ENCODE measurements at places on chromosomes 16 and 17.
A peak's percentile ranks its signal among the peaks of the same experiment; 100 is the strongest.

DNA sequence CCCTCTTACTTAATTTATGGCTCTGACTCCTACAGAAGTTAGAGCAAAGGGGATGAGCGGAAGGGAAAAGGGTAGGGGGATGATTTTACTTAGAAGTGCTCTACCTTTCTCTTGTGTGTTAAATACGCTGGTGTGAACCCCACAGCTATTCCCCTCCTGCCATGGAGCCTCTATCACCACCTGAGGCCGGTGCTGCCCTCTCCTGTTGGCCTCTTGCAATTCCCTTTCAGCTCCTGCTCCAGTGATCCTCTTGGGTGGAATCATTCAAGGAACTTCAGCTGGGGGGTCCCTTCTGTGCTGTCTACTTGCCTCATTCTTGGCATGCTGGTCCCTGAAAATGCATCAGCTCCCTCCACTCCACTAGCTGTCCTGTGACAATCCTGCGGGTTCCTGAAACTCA is 41.8 kb upstream of the CDH8 start:
- peak; percentile 19 for DNase-seq

- DNase-seq, result peak; percentile 77
Measured at GRCh38 chr17:1039511-1040215, 42.7 kb downstream of the TIMM22 start.

GRCh38 chr17:80191865-80192661 is 22.2 kb downstream of the CARD14 start:
- DNase-seq, result no peak

DNA sequence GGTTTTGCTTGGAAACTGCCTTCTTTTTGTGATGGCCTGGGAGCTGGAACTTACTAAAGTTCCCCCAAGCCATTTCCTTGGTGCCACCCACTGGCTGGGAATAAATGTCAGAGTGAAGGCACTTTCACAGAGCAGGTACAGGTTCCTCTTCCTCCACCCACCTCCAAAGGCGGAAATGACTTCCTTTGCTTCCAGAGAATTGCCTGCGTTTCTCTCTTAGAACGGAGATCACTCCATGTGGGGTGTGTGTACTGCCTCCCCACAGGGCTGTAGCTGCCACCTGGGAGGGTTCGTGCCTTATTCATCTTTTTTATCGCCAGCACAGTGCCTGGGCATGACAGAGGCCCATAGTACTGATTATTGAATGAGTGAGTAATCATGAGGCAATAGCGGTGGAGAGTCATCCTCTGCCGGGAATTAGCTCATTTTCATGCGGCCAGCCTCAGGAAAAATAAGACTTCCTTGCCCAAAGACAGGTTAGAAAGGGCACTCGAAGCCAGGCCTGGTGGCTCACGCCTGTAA is 32.2 kb upstream of the HAS3 start:
- no peak for DNase-seq

- DNase-seq, result no peak
Measured at GRCh38 chr17:2108170-2108569, 53.3 kb downstream of the HIC1 start.

DNA sequence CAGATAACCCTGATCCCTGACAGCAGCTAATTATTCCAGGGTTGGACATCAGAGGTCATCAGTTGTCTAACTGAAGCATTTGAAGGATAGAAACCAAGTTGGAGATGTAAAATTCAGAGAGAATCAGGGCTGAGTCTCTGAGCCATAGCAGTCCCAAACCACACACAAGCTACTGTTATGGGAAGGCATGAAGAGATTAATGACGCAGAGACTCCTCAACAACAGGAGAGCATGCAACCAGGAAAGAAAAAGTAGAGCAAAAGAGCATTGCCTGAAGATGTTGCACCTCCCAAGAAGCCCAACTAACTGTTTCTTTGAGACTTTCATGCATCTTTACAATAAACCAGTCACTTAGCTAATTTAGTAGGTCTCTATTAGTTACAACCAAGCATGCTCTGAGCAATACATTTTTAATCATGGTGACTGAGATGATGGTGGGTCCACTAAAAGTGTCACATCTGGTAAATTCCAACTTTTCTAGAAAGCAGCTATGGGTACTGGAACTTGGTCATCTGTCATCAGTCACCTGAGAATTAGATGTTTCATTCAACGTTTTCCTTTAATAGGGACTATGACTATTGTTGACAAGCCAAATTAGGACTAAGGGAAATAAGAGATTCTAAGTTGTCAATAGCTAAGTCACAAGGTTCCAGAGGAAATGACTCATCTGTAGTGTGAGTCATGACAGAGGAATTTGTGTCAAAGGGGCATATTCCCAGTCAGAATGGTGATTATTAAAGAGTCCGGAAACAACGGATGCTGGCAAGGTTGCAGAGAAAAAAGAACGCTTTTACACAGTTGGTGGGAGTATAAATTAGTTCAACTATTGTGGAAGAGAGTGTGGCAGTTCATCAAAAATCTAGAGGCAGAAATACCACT is 239.8 kb downstream of the CHD9NB start:
- no peak for DNase-seq

GRCh38 chr17:74305865-74306654 is 20.0 kb upstream of the KIF19 start:
- DNase-seq, result no peak

DNA sequence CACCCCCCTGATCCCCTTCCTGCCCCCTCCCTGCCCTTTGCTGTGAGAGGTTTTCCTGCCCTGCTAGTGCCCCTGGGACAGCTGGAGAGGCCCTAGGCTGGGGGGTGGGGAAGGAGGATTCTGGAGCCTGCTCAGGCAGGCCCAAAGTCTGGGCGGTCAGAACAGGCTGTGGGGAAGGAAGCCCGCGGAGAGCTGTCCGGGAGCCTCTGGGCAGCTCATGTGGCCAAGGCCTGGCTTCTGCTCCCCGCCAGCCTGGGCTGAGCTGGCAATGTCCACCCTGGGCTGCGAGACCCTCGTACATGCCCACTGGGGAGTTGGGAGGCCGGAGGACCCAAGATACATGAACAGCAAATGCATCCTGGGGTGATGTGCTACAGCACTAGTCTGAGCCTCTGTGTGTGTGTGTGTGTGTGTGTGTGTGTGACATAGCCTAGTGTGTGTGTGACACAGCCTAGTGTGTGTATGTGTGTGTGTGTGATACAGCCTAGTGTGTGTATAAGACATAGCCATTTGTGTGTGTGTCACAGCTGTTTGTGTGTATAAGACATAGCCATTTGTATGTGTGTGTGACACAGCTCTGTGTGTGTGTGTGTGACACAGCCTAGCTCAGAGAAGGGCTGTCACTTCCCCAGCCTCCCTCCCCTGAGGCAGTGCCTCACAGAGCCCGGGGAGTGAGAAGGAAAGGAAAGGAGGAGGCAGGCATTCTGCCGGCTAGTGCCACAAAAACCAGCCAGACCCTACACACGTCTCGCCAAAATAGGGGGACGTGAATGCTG is 201.4 kb upstream of the CIBAR2 start:
- DNase-seq, result no peak

Data from right lobe of liver (tissue), 6 donors.